ENCODE measurements at places on chromosomes 6 and 20. TPM values are rescaled to one million over a fixed set of nuclear protein-coding genes. Genes with fewer than 3 reads are reported as not detected.

ANKRD66 gene
- not detected for total RNA-seq

E2F1 gene
- total RNA-seq: 0.26 TPM

SCAND1 gene
- 31.9 TPM for total RNA-seq

MEI4 gene
- not detected for total RNA-seq

BHLHE23 gene
- total RNA-seq: not detected

IGF2R gene
- 220 TPM for total RNA-seq

CRISP2 gene
- total RNA-seq: not detected

SNAP25 gene
- total RNA-seq: not detected

ZBTB24 gene
- total RNA-seq: 4.6 TPM

NMBR gene
- not detected for total RNA-seq

COX4I2 gene
- total RNA-seq: not detected

PABPC1L gene
- total RNA-seq: 24.2 TPM

ARMC12 gene
- 0.13 TPM for total RNA-seq

APOBEC2 gene
- not detected for total RNA-seq

CHD6 gene
- 10.8 TPM for total RNA-seq

TNFRSF6B gene
- 7.1 TPM for total RNA-seq

FNDC1 gene
- not detected for total RNA-seq

HLA-DQA1 gene
- not detected for total RNA-seq

RSPO3 gene
- not detected for total RNA-seq

THEMIS gene
- not detected for total RNA-seq

NRSN1 gene
- not detected for total RNA-seq

HS3ST5 gene
- total RNA-seq: not detected

CRISP3 gene
- under 0.01 TPM for total RNA-seq

EYA2 gene
- 10.6 TPM for total RNA-seq

ZNF831 gene
- not detected for total RNA-seq

MRAP2 gene
- total RNA-seq: 0.26 TPM

SLC17A3 gene
- not detected for total RNA-seq

TBPL1 gene
- 18.4 TPM for total RNA-seq

MTG2 gene
- total RNA-seq: 22.5 TPM

LTA gene
- not detected for total RNA-seq

C20orf204 gene
- total RNA-seq: 1.2 TPM

OR2J3 gene
- not detected for total RNA-seq

POFUT1 gene
- 27.6 TPM for total RNA-seq

GJA1 gene
- 127 TPM for total RNA-seq

RIPPLY2 gene
- total RNA-seq: not detected

POM121L2 gene
- not detected for total RNA-seq

RPP40 gene
- 10.3 TPM for total RNA-seq

USP49 gene
- total RNA-seq: 1.5 TPM
